Brain pericyte (primary cell): ENCODE measurements at places on chromosomes 6 and 20.

DNA sequence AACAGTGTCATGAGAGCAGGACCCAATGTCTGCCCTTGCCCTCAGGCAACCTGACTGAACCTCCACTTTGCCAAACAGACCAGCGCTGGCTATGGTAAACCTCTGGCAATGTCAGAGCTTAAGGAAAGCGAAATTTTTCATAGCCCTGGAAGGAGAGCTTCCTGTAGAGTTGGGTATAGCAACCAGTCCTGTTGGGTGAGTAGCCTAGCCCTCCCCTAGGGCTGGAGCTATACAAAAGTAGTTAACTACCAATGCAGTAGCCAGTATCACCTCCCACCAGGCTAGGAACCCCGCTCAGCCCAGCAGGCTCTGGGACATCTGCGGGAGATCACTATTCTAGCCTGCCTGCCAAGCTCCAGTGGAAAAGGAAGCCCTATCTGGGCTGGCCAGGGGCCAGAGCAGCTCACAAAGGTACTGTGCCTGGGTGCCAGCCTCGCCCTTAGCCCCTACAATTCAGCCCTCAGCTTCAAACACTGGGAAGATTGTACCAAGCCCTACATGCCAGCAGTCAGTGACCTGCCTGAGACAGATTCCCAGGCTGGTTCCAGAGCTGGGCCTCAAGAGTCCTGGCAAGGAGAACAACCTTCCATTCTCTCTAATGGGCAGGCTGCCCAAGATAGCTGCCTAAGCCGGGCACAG lies 7.9 kb downstream of the WFDC3 start:
- no peak for DNase-seq

DNA sequence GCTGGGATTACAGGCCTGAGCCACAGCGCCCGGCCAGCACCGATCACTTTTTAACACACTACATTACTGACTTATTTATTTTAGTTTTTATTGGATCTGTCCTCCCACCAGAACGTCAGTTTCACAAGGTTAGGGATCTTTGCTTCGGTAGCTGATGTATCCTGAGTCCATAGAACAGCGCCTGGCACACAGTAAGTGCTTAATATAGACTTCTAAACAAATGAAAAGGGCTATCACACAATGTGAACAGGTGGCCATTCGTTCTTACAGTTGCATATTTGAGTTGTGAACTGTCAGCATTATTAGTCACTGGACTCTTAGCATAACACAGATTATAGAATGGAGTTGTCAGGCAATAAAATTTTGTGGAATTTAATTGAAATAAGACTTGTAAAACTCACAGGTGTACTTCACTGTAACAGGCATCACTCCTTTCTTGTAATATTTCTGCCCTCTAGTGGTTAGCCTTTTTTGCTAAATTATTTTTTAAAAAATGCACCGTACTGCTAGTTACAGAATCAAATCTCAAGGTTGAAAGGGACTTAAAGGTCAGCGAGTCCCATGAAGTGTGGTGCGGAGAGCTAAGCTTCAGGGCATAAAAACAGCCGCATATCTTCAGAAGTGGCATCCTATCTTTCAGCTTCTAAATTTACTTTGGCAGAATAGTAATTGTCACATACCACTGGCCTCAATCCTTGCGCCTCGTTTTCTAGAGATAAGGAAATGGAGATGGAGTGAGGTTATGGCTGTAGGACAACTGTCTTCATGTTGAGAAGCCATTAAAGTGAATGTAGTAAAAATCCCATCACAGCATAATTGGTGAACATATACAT lies 3.4 kb upstream of the TBC1D7 start:
- DNase-seq = no peak

DNA sequence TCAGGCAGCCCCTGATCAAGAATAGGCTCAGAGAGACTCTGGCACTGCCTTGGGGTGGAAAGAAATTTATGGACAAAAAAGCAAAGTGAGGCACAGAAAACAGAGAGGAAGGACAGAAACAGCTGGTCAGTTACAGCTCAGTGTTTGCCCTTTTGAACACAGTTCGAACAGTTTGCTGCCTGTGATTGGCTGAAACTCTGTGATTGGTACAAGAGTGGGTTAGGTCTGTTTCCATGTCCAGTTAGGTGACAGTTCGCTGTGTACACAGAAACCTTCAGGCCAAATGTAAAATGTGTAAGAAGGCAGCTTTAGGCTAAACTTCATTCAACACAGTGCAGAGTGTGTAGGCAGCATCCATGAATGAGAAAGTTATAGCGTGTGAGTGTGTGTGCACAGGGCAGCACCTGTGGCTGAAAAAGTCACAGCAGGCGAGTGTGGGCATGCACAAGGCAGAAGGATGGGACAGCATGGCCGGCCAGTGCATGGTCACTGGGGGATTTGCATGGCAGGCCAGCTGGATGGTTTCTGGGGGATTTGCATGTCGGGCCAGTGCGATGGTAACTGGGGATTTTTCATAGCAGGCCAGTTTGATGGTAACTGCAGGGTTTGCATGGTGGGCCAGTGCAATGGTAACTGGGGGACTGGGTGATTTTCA lies 75.4 kb upstream of the FRMD1 start:
- DNase-seq = no peak

- no peak for DNase-seq
Measured at GRCh38 chr6:28135393-28135792, 6.3 kb upstream of the ZKSCAN8 start.

GRCh38 chr20:23050847-23051627 lies 1.6 kb upstream of the THBD start:
- DNase-seq = peak; percentile 65

DNA sequence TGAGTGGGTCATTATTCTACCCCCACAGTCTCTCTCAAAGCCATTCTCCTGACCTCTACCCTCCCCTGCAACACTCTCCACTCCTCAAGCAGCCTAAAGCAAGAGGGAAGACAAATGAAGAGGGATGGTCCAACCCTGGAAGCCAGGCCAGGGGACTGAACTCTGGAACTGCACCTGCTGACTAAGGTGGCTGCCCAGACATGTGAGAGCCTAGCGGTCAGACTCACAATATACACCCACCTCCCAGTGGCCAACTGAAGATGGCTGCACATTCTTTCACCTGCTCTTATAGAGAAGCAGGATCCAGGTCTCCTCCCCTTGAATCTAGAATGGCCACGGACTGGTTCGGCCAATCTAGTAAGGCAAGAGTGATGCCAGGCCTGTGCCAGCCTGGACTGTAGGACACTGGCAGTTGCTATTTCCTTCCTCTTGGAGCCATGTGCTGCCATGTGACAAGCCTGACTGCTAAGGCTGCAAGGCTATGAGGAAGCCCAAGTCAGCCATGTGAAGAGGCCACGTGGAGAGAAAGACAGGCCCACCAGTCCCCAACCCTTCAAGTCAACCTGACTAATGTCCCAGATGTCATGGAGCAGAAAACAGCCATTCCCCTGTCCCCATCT lies 31.8 kb downstream of the ACSS1 start:
- no peak for DNase-seq

- no peak for DNase-seq
Measured at GRCh38 chr20:7207186-7207798, 439.8 kb downstream of the BMP2 start.

GRCh38 chr6:92763680-92764079 lies 655.7 kb downstream of the EPHA7 start:
- no peak for DNase-seq

GRCh38 chr6:1878330-1878729 lies 268.6 kb downstream of the FOXC1 start:
- no peak for DNase-seq

DNA sequence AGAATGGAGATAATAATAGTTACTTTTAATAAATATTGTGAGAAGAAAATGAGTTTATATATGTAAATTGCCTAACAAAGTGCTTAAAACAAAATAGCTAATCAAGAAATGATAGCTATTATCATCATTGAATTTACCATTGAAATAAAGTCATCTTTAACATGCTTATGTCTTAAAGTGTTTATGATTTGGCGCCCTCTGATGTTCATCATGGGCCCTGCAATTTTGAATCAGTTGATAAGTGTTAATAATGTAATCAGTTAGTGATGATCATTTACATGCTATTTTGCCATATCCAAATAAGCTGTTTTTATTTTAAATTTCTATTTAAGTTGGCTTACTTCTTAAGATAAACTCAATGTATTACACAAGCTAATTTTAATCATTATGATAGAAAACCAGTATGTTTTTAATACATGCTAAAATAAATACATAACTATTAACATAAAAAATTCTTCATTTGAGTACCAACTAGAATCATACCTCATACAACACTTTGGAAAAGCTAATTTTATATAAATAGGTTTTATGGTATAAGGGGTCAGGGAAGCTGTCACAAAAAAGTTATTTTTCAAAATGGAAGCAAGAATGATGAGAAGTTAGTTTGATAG lies 39.2 kb upstream of the TPD52L1 start:
- no peak for DNase-seq
